ENCODE measurements at places on chromosomes 1 and 21.

DNA sequence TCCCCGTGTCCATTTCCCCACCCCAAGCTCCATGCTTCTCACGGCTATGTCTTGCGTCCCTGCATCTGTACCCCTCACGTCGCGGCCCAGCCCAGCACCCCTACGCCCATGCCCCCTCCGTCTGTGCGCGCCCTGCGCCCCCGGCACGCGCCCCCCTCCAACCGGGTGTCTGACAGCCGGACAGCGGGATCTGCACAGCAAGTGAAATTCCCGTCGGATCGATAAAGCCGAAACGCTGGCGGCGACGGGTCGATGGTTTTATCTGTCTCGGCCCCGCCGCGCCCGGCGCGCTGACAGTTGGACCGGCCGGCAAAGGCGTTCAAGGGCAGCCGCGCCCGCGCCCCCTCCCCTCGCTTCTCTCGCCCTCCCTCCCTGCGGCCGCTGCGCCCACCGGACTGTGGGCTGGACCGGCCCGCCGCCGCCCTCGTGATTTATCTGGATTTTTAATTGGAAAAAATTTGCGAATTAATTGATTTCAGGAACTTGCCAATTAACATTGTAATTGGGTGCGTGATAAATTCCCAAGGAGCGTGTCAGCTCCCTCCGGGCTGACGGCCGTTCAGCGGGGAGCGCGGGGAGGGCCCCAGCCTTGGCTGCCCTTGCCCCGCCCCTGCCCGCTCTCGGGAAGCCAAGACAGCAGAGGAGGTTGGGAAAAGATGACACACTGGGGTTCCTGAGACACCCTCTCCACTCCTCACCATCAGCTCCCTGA, 57.1 kb downstream of the TMEM53 start:
- DNase-seq = peak; percentile 31

DNA sequence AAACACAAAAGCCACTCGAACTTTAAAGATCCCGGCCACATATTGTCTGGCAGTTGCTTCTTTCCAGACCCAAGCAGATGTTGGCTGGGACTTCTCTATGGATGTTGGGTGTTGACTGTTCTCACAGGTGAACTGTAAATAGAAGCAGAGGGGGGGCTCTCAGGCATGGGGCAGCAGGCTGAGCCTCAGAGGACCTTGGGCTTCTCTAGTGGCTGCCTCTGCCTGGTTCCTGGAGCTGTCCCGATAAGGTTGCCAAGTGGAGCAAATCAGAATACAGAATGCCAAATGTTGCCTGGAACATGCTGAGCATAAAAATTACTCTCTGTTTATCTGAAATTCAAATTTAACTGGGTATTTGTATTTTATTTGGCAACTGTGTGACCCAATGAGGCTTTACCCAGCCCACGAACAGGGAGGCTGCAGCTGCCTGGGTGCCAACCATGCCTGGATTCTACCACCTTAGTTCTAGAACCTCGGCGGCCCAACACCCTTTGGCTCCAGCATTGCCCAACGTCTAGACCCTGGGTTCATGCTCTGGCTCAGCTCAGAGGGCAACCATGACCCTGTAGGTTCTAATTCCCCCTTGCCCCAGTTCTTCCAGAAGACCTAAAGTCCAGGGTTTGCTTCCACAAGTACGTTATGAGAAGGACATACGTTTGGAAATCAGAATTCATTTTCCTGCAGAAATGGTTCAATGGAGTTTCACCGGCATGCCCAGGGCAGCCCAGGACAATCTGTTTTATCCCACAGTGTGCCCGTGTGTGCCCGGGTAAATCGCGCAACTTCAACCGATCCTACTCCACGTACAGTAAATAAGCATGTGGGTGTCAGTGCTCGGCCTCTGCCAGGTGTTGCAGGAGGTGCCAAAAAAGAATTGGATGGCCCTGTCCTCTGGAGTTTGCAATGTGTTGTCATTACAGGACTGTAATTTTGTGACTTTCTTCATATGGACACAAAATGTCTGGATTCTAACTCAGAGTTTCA, 5.4 kb upstream of the SLC45A1 start:
- DNase-seq = no peak

DNA sequence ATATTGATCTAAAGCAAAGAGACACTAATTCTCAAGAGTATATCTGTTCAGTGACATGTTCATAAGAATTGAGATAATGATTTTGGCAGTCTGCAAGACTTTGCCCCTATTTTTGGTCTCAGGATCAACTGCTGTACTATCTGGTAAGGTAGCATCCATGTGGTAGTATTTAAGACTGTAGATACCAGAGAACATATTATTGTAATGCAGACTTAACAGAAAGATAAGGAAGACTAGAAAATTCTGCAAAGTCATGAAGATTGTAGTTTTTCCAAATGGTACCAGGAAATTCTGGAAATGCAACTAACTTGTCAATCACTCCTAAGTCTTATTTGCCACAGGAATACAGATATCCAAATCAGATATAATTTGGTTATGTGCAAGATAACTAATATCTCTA, 35.1 kb downstream of the RNF2 start:
- DNase-seq = no peak

- DNase-seq = no peak
Measured at GRCh38 chr1:1136547-1137230, 20.8 kb upstream of the C1orf159 start.

GRCh38 chr1:199725002-199725565, 302.4 kb upstream of the NR5A2 start:
- no peak for DNase-seq

GRCh38 chr1:110408488-110408887, 994 bp upstream of the LAMTOR5 start:
- DNase-seq = no peak

- no peak for DNase-seq
Measured at GRCh38 chr1:12666141-12666735, 22.4 kb downstream of the AADACL4 start.

DNA sequence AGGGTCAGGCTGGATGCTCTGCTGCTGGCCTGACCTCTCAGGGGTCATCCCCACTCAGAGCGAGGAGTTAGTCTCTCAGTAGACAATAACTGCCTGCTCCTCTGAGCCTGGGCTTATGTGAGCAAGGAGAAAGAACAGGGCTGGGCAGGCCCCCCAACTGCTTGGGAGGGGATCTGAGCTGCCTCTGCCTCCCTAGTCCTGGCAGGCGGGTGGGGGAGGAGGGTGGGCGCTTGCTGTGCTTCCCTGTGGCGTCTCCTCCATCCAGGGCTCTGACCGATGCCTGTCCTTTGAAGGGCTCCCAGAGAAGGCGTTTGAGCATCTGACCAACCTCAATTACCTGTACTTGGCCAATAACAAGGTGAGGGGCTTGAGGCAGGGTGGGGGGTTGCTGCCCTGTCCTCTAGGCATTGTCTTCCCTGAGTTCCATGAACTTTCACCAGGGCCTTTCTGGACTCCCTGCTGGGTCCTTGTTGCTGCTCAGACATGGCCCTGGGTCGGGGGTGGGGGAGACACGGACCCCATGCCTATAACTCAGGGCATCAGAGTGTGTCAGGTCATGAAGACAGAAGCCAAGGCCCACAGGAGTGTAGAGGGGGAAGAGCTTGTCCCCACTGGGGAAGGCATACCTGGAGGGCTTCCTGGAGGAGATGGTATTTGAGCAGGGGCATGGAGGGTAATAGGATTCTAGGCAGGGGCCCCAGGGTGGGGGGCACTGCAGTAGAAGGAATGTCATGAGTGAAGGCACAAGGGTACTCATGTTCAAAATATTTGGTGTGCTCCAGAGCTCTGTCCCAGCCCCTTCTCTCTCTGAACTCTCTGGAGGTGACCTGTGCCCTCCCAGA, 12.5 kb downstream of the PODN start:
- no peak for DNase-seq

DNA sequence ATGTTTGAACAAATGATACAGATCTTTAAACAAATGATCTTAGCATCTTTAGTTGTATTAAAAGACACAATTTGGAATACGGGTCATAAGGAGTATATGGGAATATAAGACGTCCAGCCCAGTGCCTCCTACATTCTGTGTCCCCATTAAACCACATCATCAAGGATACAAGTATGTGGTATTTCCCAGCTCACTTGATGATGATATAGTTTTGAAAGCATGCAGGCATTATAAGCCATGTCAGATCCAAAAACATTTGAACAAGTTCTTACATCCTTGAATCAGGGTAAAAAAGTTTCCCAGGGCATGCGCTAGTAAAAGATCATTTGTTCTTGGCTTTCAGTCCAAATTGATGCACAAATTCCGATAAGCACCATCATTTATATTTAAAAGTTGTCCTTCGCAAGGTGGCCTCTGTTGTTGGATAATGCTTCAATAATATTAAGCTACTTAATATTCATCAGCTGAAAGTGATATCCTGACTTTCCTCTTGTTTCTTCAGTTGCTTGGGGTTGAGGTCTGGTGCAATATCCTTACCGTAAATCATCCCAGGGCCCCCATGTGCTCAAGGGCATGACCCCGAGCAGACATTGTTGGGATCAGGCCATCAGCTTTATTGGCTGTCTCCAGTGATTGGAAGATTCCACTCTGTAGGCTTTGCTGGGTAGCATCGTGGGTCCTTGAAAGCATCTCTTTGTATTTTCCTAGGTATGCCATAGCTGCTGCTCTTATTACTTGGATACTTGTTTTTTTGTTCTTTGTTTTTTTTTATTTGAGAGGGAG, 61.8 kb downstream of the CENPF start:
- no peak for DNase-seq

DNA sequence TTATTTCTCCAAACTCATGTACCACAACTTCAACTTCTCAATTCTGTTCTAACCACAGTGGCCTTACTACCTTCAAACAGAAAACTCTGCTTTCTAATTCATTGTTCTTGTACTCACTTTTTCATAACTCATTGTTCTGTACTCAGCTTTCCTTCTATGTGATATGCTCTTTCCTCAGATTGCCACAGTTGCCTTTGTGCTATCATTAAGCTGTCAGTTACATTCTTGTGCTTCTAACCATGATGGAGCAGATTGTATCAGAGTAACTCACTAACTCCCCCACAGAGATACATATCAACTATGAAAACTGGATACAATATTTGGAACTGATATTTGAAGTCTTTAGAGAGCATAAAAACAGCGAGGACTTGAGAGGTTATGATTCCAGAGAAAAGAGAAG, 1213.7 kb downstream of the KCNT2 start:
- no peak for DNase-seq

- DNase-seq = no peak
Measured at GRCh38 chr21:37557261-37557950, 190.8 kb downstream of the DYRK1A start.

DNA sequence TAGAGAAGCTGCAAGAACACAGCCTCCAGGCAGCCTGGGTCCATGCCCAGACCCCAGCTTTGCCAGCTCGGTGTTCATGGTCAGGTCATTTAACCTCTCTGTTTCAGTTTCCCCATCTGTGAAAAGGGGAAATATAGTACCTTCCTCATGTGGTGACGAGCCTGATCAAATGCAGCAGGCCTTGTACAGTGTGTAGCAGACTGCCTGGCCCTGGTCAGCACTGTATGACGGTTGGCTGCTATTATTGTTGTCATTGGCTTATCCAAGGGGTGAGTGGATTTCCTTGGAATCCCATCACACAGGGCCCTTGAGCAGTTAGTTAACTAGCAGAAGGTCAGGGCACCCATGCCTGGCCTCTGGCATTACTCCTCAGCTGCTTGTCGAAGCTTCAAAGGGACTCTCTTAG, 6.6 kb upstream of the TMEM51 start:
- DNase-seq = no peak

DNA sequence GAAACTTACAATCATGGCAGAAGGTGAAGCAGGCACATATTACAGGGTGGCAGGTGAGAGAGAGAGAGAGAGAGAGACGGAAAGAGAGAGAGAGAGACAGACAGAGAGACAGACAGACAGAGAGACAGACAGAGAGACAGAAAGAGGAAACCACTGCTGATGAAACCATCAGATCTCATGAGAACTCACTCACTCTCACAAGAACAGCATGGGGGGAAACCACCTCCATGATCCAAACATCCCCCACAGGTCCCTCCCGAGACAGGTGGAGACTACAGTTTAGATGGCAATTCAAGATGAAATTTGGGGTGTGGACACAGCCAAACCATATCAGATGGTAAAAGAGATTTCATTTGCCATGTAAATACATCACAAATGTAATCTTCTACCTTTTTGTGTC, 708.1 kb downstream of the MRPL39 start:
- DNase-seq = no peak

GRCh38 chr1:27402349-27402754, 9.9 kb downstream of the GPR3 start:
- DNase-seq = no peak

DNA sequence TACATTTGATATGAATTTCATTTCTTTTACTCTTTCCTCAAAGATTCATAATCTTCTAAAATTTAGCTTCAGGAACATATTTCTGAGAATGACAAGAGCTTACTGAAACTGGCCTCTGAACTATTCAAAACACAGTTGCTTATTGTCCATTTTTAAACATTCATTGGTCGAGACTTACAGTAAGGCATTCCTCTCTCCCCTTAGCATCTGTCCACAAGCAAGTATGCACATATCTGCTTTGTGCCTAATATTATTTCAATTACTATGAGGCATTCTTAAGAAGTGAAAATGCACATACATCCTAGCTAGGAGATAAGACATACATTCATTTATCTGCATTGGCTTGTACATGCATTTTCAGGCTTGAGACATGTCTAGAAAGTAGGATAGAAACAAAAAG, 488.7 kb downstream of the PTBP2 start:
- no peak for DNase-seq

- DNase-seq = no peak
Measured at GRCh38 chr21:44988607-44989536, 49.0 kb downstream of the SLX9 start.

DNA sequence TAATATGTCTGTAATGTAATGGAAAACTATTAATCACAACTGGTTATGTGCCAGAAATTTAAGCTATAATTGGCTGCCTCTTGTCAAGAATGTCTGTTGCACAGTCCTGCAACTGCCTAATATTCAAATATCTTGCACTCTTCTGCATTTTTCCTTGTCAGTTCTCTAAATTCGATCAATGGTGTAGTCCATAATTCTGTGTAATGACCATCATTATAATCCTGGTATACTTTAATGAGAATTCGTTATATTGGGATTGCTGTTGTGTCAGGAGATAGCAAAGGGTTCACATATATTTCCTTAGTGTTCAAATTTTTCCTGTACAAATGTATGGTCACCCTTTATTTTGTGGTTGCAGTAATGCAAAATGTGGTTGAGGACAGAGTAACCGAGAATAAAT, 4.8 kb downstream of the NTNG1 start:
- no peak for DNase-seq

DNA sequence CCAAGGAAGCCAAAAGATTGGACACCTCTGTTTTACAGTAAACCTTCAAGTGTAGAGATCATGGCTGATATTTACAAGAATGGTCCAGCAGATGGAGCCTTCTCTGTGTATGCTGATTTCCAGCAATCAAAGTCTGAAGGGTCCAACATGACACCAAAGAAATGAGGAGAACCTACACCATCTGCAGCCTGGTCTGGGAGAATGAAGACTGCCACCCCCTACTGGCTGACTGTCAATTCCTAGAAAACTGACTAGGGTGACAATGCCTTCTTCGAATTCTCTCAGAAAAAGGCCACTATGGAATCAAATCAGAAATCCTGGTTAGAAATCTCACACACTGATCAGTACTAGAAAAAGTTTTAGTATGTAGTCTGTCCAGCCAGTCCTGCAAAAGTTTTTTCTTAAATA, 83.3 kb downstream of the CDC42BPA start:
- peak; percentile 35 for DNase-seq

GRCh38 chr1:25774921-25775771, 24.8 kb upstream of the SELENON start:
- DNase-seq = no peak

All from NCI-H1092 (cell line).